Activated CD4-positive, alpha-beta T cell treated with anti-CD3 and anti-CD28 coated beads, Interleukin-2, amount 50 U/mL, for 24 hours (primary cell): ENCODE measurements at places on chromosomes 16 and 17.

- no peak for DNase-seq
Observed at GRCh38 chr16:67571464-67571863, 9.1 kb downstream of the CTCF start.

DNA sequence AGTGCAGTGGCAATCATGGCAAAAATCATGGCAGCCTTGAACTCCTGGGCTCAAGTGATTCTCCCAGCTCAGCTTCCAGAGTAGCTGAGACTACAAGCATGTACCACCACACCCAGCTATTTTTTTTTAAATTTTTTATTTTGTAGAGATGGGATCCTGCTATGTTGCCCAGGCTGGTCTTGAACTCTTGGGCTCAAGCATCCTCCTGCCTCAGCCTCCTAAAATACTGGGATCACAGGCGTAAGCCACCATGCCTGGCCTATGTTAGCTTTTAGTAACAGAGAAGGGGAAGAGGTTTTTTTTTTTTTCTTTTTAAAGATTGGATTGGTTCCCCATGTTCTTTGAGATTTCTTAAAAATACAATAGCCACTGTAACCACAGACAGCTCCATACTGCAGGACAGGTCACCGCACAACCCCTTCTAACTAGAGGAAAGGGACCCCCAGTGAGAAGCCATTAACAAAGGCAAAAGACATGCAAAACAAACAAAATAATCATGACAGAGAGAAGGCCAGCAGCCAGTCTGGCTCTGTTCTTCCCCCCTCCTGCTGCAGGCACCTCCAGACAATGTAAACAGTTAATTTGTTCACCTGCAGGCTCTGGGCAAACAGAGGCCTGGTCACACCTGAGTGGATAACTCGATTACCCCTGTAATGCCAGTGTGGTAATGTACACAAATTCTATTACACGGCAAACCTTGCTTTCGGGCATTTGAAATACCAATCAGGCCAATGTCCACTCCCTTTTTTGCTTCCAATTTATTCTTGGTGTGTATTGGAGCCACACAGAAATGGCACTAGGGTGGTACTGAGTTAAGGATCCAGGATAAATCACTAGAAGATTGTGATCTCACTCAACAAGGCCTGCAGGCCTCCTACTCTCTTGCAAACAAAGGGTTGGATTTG, 52.9 kb downstream of the SNX11 start:
- DNase-seq, result no peak

GRCh38 chr16:87132361-87133014, 184.7 kb downstream of the C16orf95 start:
- no peak for DNase-seq

DNA sequence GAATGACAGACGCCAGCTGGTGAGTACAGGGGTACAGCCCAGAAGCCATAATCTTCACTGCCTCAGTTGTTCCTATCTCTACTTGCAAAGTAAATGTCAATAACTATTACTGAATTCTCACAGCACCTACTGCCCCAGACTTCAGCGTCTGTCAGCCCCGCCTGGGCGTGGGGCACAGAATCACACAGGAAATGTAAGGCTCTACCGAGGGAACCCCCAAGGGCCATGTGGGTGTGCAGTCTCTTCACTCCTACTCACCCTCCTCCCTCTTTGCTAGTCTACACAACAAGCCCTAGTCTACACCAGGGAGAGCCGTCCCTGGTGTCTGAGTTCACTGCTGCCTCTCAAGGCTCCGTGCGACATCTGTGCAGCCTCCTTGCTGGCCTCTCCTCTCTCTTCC, 4.5 kb downstream of the NPTX1 start:
- no peak for DNase-seq
